ENCODE measurements at places on chromosomes 12 and 14.

GRCh38 chr14:71932229-71932981, at the start of gene RGS6:
Gene RGS6, plus strand, starts transcription at chr14:71932429.
- peak; percentile 21 for DNase-seq

DNA sequence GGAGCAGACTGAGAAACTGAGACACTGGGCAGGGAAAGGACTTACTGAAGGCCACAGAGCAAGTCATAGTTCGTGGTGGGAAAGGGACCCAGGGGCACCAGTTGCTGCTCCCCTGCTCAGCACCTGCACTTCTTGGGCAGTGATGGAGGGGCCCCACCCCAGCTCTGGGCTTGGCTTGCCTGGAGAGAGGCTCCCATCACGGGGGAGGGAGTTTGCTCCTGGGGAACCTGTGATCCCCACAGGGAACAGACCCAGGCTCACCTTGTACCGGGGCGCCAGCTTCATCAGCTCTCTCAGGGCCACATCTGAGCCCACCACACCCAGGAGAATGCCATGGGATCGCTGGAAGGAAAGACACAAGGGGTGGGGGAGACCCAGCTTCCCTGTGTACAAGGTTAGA, 39.8 kb downstream of the CACNA2D4 start:
- DNase-seq: no peak

- DNase-seq: no peak
These were observed 104.0 kb upstream of the PLEKHA5 start for GRCh38 chr12:19025582-19025981.

- peak; percentile 29 for DNase-seq
These were observed 45.9 kb downstream of the CDK17 start for GRCh38 chr12:96354326-96354725.

DNA sequence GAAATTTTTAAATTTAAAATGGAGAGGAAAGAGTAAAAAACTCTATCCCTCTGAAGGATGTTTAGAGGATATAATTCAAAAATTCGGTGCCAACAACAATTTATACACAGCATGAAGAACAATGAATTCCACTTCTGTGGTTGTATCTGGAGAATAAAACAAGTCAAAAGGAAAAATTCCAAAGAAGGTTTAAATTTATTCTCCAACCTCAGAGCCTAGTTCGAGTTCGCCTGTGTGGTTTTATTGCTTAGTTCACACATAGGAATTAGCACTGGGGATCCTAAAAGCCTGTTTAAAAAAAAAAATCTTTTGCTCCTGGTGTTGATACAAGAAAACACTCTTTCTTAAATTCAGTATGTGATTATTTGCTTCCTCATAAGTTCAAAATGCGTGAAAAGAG, 79.2 kb downstream of the LLPH start:
- no peak for DNase-seq

- no peak for DNase-seq
These were observed 41.3 kb upstream of the CEP83 start for GRCh38 chr12:94500831-94501567.

- DNase-seq: peak; percentile 35
These were observed 102.1 kb upstream of the DAAM1 start for GRCh38 chr14:59086241-59086882.

GRCh38 chr12:41897593-41897992, 247.1 kb downstream of the GXYLT1 start:
- DNase-seq: no peak

DNA sequence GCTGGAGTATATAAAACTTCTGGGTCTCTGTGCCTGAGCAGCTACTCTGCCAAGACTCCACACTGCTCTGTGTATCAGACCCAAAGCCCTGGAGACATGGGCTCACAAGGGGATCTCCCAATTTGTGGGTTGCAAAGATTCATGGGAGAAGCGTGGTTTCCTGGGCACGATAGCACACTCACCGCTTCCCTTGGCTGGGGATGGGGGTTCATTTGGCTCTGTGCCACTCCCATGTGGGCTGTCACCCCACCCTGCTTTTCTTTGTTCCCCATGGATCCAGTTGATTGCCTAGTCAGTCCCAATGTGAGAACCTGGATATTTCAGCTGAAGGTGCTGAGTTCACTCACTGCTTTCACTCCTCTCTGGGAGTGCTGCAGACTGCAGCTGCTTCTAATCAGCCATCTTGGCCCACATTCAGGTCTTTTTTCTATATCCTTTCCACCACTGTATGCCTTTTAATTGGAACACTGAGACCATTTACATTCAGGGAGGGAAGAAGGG, 40.0 kb upstream of the PCNX4 start:
- DNase-seq: peak; percentile 12

GRCh38 chr14:39974036-39974435, 541.8 kb upstream of the FBXO33 start:
- DNase-seq: no peak

Data from fibroblast of lung (primary cell).